Activated naive CD8-positive, alpha-beta T cell treated with anti-CD3 and anti-CD28 coated beads for 36 hours (primary cell): ENCODE measurements at places on chromosomes 1 and 21. TPM values are rescaled to one million over a fixed set of nuclear protein-coding genes. Genes with fewer than 3 reads are reported as not detected.
A peak's percentile ranks its signal among the peaks of the same experiment; 100 is the strongest.

DNA sequence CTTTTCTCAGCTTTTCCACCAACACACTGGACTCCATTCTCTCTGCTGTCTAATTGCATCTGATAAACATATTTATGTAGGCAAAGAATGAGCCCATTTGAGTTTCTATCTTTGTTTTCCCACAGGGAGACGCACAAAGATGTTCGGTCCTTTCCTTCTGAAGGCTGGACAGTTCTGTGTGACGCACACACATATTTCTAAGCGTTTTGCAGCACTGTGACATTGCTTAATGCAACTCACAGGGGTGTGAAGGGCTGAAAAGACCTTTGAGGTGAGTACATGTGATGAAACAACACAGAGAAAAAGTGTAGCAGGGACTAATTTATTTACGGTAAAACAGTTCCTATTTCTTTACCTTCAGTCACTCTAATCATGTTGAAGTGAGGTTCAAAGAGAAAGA, 323.1 kb upstream of the RUNX1 start:
- no peaks in the 10 kb centered on the region for H3K27me3 ChIP-seq
- no peaks in the 10 kb centered on the region for H3K4me1 ChIP-seq
- DNase-seq, result no peak
- no peak overlapping the region for H3K27ac ChIP-seq
- H3K36me3 ChIP-seq, result no peaks in the 10 kb centered on the region

DNA sequence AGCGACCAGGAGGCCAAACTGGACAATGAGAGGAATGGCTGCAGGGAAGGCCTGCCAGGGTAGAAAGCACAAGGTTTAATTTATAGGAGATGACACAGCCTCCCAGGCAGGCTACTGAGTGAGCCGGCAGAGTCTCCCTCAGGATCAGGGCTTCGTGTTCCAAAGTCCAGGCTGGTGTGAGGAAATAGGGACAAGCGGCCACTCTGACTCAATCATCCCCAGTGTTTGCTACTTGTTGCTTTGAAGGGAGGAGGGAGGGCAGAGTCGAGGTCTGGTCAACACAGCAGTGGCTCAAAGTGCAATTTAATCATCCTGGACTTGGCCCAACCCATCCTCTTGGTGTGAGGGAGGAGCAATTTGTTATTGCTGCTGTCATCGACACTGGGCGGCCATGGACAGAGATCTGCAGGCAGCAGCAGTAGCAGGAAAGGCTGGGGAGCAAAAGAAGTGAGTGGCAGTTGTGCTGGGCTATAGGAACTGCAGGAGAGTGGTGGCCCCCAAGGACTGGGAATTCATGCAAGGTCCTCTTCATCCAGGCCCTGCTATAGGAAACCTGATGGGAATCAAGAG, 27.5 kb downstream of the TBX15 start:
- no peak overlapping the region for H3K4me3 ChIP-seq
- H3K27ac ChIP-seq, result no peak overlapping the region
- H3K4me1 ChIP-seq, result no peaks in the 10 kb centered on the region
- no peak for DNase-seq
- peaks cover 20% of the 10 kb centered on the region for H3K27me3 ChIP-seq
- no peaks in the 10 kb centered on the region for H3K36me3 ChIP-seq

GRCh38 chr1:65059930-65060538, 88.0 kb upstream of the AK4 start:
- no peaks in the 10 kb centered on the region for H3K27me3 ChIP-seq
- peaks cover 49% of the 10 kb centered on the region for H3K4me1 ChIP-seq
- no peak overlapping the region for H3K4me3 ChIP-seq
- peak overlapping the region; percentile 43 for H3K27ac ChIP-seq
- H3K36me3 ChIP-seq, result peaks cover 5% of the 10 kb centered on the region

- no peak overlapping the region for H3K27ac ChIP-seq
- H3K4me1 ChIP-seq, result no peaks in the 10 kb centered on the region
- DNase-seq, result no peak
Measured at GRCh38 chr1:178004926-178005391, 35.1 kb upstream of the SEC16B start.

DNA sequence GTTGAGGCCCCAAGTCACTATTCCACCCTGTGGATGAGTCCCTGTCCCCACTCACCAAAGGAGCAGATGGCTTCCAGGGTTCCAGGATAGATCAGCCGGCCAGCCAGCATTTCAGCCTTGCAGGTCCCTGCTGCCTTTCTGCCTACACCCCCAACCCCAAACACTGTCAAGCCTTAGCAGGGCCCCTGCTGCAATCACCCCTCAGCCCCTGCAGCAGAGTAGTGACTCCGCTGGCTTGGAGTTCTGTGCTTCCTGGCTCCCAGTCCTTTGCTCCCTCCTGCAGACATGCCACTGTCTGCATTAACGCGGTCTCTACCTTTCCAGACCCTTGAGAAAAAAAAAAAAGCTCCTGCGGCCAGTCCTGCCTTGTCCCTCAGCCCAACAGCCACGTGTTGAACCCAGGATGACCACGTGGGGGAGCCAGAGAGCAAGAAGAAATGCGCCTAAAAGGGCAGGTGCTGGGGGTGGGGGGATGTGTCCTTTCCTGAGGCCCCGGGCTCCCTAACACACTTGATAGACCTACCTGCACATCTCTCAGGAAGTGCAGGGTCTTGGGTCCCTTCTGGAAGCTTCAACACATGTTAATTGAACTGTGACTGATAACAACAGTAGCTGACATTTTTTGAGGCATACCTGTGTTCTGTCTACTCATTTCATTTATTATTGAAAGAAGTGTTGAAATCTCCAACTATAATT, 37.4 kb downstream of the RASSF5 start:
- peaks cover 27% of the 10 kb centered on the region for H3K4me1 ChIP-seq
- peak; percentile 77 for DNase-seq
- no peaks in the 10 kb centered on the region for H3K27me3 ChIP-seq
- H3K36me3 ChIP-seq, result no peaks in the 10 kb centered on the region
- H3K27ac ChIP-seq, result peak overlapping the region; percentile 31

The CCDC17 gene
- total RNA-seq, result 1.2 TPM

The CYP4X1 gene
- total RNA-seq, result not detected
